Central memory CD8-positive, alpha-beta T cell (primary cell): ENCODE measurements at places on chromosomes 5 and 9.

DNA sequence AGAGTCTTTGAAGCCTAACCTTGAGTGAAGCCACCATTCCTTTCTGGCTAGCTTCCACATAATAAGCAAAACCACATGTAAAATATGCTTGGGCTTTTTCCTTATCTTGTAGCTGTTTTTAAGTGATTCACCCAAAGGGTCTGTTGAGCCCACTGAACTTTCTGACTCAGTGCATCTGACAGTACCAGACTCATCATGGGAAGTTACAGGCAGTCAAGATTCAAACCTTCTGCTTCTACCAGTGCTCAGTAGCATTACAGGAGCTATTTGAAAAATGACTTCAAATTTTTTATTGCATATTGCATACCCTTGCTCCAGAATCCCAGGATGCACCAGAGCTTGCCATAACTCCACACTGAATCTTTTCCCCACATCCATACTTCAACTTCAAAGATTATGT is 87.5 kb upstream of the PTPRD start:
- no peak for DNase-seq

DNA sequence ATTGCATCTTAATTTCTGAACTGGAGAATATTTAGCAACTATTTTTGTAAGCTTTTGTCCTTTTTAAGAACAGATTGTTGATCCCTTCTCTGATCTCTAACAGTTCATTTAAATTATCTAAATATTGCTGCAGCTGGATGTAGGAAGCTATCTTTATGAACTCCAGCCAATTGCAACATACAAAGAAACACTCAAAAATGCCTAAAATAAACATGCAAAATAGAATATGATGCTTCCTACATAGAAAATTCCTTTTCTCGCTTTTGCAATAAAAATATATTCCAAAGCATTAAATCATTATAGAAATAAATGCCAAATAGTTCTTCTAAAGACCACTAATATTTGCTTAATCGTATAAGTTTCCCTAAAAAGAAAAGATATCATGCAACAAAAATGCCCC is 218.6 kb downstream of the LURAP1L start:
- no peak for DNase-seq

GRCh38 chr5:133773247-133774202 is 161.2 kb upstream of the FSTL4 start:
- DNase-seq: no peak

GRCh38 chr5:149157330-149157729 is 16.0 kb downstream of the ABLIM3 start:
- DNase-seq: no peak

- DNase-seq: no peak
These were observed 60.8 kb upstream of the GARNL3 start for GRCh38 chr9:127203681-127204327.

DNA sequence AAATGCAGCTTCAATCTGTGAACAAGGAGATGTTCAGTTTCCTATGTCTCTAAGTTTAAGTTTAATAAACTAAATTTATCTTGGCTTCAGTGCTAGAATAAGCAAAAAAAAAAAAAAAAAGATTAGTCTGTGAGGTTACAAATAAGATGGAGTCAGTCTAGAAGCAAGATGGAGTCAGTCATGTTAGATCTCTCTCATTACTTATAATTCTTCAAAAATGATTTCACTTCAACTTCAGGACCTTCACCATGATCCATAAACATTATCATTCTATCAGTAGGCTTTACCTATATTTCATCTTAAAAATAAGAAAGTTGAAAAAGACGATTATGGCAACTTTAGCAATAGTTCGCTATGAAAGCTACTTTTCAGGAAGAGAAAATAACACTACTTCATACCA is 30.2 kb upstream of the TMC1 start:
- DNase-seq: no peak

GRCh38 chr5:146867996-146868708 is 10.4 kb downstream of the PPP2R2B start:
- no peak for DNase-seq

GRCh38 chr5:126680191-126680817 is 79.6 kb downstream of the PHAX start:
- DNase-seq: no peak

- DNase-seq: no peak
These were observed 17.0 kb downstream of the NIPSNAP3B start for GRCh38 chr9:104780796-104781395.

GRCh38 chr9:129109537-129109903 is 1.1 kb downstream of the CRAT start:
- DNase-seq: no peak

- no peak for DNase-seq
These were observed 119.1 kb upstream of the NR5A1 start for GRCh38 chr9:124626276-124626675.
